CD4-positive, alpha-beta T cell treated with Interleukin-10 for 1 hour (primary cell): ENCODE measurements at places on chromosomes 5 and 9.

- no peak for DNase-seq
Measured at GRCh38 chr5:132389585-132390286, 20.2 kb downstream of the SLC22A5 start.

DNA sequence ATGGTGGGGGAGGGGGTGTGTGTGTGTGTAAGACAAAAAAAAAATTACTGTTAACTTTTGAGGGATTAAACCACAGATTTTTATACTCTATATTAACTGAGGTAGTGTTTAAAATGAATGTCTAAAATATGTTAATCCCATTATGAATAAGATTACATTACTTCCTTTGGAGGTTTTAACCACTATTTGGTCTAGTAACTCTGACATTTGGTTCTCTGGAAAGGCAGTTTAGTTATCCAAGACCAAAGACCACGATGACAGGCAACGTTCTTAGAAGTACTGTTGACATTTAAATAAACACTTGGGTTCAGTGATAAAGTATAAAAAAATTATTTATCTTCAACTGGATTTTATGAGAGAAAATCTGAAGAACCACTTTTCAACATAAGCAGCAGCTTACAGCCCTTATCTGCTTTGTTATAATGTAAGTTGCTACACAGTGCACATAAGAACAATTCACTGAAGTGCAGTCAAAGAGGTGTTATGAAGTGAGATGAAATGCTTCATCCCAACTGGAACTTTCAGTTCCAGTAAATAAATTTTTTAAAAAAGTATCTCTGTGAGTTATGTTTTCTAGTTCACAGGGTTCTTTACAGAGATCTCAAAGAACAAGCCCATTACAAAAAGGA, 94.5 kb downstream of the OSMR start:
- DNase-seq = no peak

- no peak for DNase-seq
Measured at GRCh38 chr5:106331415-106331814, 1339.3 kb downstream of the EFNA5 start.

- DNase-seq = no peak
Measured at GRCh38 chr5:142098275-142098674, 10.3 kb upstream of the NDFIP1 start.

DNA sequence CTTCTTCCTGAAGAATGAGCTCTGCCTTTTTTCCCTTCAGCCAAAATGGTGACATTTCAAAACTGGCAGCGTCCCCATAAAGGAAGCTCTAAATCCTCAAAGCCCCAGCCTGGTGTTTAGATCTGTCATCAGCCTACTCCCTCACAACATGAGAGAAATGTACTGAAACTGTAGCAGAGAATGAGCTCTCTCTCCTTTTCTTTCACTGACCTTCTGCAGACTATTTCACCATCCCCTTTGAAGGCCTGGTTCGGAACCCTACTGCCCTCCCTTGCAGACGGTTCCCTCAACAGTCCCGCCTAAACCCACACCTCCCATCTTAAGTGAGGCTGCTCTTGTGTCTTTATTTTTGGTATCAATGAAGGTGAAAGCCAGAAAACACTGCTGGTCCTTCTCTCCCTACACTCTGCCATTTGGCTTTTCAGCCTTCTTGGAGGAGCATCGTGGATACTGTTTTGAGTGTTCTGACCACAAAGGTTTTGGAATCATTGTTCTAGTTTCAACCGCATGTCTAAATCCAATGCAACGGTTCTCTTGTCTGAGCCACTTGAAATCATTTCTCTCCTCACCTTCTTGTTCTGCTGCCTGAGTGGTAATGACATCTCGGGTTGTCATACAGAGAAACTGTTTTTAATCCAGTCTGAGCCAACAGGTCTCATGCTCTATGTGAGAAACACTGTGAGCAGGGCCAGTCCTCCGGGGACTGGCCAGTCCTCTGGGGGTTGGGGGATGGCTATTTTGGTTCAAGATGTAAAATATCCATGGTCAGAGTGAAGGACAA, 39.0 kb downstream of the ITK start:
- DNase-seq = no peak

GRCh38 chr5:128287740-128288139, 204.2 kb downstream of the SLC12A2 start:
- no peak for DNase-seq

- no peak for DNase-seq
Measured at GRCh38 chr5:88792144-88792840, 90.7 kb downstream of the MEF2C start.

DNA sequence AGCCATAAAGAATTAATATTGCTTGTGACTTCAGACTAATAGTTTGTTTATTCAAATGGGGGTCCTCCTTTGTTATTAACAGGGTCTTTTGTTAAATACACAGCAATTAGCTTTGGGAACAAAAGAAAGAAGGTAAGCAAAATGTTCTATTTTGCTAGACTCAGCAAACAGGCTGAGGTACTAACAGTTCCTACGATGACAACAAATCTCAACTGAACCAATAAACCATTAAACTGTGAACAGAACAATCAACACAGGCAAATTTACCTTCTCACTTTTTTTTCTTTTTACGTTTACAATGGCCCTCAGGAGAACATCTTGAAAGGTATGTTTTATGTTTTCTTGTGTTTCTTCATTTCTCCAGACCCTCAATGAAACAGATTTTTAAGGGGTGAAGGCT, 207.2 kb downstream of the NFIB start:
- no peak for DNase-seq

- DNase-seq = no peak
Measured at GRCh38 chr5:57776035-57776434, 293.4 kb upstream of the ACTBL2 start.

- DNase-seq = no peak
Measured at GRCh38 chr5:127294829-127295228, 4.2 kb downstream of the MEGF10 start.
